ENCODE measurements at places on chromosomes 5 and 9. TPM values are rescaled to one million over a fixed set of nuclear protein-coding genes. Genes with fewer than 3 reads are reported as not detected.

The DIRAS2 gene
- total RNA-seq, result not detected

The IFNK gene
- total RNA-seq, result not detected

The TNC gene
- 0.90 TPM for total RNA-seq

The FOXD1 gene
- total RNA-seq, result 0.58 TPM

The COL15A1 gene
- total RNA-seq, result not detected

The NEURL1B gene
- total RNA-seq, result 0.10 TPM

DNA sequence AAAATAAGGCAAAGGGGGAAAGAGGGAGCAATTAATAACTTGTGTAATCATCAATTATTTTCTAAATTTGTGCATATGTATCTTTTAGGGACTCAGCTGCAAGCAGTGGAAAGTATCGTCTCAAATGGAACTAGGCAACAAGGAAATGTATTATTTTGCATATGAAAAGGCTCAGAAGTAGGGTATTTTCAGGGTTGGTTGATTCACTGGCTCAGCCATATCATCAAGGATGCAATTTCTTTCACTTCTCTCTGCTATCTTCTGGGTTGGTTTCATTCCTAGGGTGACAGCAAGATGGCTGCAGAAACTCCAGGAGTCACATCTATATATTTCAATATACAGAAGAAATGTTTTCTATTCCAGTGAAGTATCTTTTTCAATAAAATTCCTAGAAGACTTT, 509.8 kb downstream of the DMAC1 start:
- H3K4me1 ChIP-seq, result peaks cover 17% of the 10 kb centered on the region
- H3K4me3 ChIP-seq, result no peak overlapping the region
- peaks cover 23% of the 10 kb centered on the region for H3K27me3 ChIP-seq
- H3K36me3 ChIP-seq, result peaks cover 1% of the 10 kb centered on the region
- no peak for DNase-seq

GRCh38 chr9:123657099-123657498, 272.8 kb downstream of the DENND1A start:
- no peak overlapping the region for H3K4me3 ChIP-seq
- H3K27ac ChIP-seq, result no peak overlapping the region
- H3K4me1 ChIP-seq, result no peaks in the 10 kb centered on the region
- no peaks in the 10 kb centered on the region for H3K27me3 ChIP-seq
- no peak for DNase-seq

DNA sequence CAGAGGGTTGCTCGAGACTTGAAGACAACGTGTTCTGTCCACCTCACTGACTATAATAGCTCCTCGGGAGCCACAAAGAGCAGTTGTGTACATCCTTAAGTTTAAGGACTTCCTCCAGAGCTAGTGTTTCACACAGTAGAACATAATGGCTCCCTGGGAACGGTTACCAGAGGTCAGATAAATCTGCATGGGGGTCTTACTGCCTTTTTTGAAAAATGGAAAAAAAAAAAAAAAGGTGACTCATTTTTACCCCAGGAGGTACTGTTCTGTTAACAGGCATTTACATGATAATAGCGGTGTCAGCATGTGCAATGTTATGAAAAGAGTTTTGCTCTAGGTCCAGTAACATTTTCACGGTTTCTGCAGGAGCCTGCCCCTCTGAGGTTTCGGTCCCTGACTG, 498.9 kb upstream of the WWC1 start:
- no peak for DNase-seq
- no peak overlapping the region for H3K27ac ChIP-seq
- no peaks in the 10 kb centered on the region for H3K4me1 ChIP-seq
- no peaks in the 10 kb centered on the region for H3K36me3 ChIP-seq

DNA sequence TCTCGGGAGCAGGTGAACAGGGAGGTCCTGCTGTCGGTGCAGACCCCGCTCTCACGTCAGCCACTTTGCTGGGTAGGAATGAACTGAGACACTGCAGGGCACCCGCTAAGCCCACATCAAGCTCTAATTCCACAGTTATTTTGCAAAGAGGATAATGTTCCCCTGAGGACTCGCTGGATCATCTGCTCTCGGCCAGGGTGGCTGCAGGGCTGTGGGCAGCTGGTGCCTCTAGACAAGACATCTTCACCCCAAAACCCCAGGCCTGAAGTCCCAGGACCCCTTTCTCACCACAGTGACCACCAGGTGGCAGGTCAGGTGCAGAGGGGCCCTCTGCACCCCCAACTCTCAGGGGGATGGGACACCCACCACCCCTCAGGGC, 135.1 kb upstream of the PPP1R26 start:
- no peaks in the 10 kb centered on the region for H3K4me1 ChIP-seq
- DNase-seq, result no peak
- no peak overlapping the region for H3K27ac ChIP-seq
- peaks cover 9% of the 10 kb centered on the region for H3K27me3 ChIP-seq
- no peak overlapping the region for H3K4me3 ChIP-seq

- H3K27me3 ChIP-seq, result peaks cover 9% of the 10 kb centered on the region
- no peak overlapping the region for H3K27ac ChIP-seq
- no peak for DNase-seq
- H3K4me1 ChIP-seq, result no peaks in the 10 kb centered on the region
Observed at GRCh38 chr9:16575986-16576245, 294.6 kb downstream of the BNC2 start.

DNA sequence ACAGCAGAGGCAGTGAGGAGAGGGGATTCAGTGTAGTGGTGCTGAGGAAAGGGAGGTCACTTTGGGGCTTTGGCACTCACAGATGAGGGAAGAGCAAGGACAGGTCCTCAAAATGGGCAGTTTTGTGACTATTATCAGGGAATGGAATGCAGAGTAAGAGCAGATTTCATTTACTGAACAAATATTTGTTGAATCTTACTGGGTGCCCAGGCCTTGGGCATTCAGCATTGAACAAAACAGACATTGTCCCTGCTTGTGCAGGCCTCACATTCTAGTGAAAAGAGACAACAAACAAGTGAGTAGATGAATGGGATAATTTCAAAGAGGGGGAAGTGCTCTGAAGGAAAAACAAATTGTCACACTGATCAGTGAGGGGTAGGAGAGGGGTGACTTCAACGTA, 404.1 kb downstream of the DMRT2 start:
- peaks cover 4% of the 10 kb centered on the region for H3K4me1 ChIP-seq
- no peaks in the 10 kb centered on the region for H3K27me3 ChIP-seq
- H3K4me3 ChIP-seq, result no peak overlapping the region
- H3K36me3 ChIP-seq, result no peaks in the 10 kb centered on the region
- no peak overlapping the region for H3K27ac ChIP-seq

DNA sequence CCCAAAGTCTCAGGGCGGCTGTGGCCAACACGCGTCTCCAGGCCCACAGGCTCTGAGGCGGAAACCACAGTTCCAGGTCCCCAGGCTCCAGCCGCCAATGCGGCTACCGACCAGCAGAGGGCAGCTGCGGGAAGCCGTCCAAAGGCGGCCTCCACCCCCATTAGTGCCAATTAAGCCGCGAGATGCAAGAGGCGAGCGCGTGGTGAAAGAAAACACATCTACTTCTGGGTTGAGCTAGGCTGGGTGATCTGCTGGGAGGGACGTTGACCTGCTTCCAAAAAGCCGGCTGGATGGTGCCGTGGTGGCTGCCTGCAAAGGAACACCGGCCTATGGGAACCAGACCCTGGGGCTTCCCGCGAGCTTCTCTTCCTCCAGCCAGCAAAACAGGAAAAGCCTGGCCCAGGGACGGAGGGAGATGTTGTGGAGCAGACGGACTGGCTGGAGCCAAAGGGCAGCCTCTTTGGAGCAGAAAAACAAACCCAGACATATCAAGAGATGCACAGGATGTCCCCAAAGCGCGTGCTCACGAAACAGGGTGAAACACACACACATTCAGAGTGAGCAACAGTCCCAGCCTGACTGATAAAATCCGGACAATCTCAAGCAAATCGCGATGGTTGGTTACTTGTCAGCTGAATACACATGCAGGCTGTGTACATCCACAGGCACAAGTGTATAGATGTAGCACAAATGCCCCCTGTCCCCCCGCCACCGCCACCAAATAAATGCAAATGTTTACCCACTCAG, 187.1 kb upstream of the BRINP1 start:
- DNase-seq, result peak; percentile 58
- H3K27ac ChIP-seq, result no peak overlapping the region
- no peaks in the 10 kb centered on the region for H3K4me1 ChIP-seq
- no peaks in the 10 kb centered on the region for H3K36me3 ChIP-seq

DNA sequence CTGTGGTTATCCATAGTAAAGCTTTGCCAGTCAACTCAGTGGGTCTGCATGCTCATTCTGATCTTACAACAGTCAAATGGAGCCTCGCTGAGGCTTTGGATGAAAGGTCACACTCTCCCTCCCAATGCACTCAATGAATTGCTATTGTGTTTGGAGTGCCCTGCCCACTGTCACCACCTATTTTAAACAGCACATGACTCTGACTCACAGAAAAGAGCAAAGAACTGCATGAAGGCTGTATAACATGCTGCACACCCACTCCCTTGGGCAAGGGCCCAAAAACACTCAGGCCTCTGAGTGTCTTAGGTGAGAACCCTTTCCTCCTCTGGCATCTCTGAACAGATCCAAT, 118.7 kb upstream of the CCDC112 start:
- peaks cover 3% of the 10 kb centered on the region for H3K4me1 ChIP-seq
- H3K27me3 ChIP-seq, result peaks cover 3% of the 10 kb centered on the region
- H3K27ac ChIP-seq, result no peak overlapping the region
- DNase-seq, result no peak
- no peaks in the 10 kb centered on the region for H3K36me3 ChIP-seq
- no peak overlapping the region for H3K4me3 ChIP-seq

GRCh38 chr5:68431186-68431585, 215.6 kb downstream of the PIK3R1 start:
- peaks cover 61% of the 10 kb centered on the region for H3K4me1 ChIP-seq
- no peak for DNase-seq
- H3K27ac ChIP-seq, result peak overlapping the region; percentile 25
- H3K27me3 ChIP-seq, result no peaks in the 10 kb centered on the region
- no peak overlapping the region for H3K4me3 ChIP-seq

DNA sequence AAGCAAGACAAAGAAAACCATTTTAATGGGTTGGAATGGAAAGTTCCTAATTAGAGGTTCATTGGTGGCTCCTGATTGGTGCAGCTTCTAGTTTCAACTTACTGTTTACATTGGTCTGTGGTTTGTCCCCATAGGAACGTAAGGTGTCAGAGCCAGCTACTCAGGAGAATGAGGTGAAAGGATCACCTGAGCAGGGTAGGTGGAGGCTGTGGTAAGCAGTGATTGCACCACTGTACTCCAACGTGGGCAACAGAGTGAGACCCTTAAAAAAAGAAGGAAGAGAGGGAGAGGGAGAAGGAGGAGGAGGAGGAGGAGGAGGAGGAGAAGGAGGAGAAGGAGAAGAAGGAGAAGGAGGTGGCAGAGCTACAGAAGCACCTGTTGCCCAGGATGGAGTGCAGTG, 30.4 kb downstream of the KCNIP1 start:
- no peak overlapping the region for H3K4me3 ChIP-seq
- no peaks in the 10 kb centered on the region for H3K36me3 ChIP-seq
- peak; percentile 10 for DNase-seq
- peaks cover 22% of the 10 kb centered on the region for H3K27me3 ChIP-seq
- H3K27ac ChIP-seq, result no peak overlapping the region

- H3K27ac ChIP-seq, result no peak overlapping the region
- no peaks in the 10 kb centered on the region for H3K27me3 ChIP-seq
- no peak overlapping the region for H3K4me3 ChIP-seq
- peaks cover 9% of the 10 kb centered on the region for H3K4me1 ChIP-seq
- H3K36me3 ChIP-seq, result no peaks in the 10 kb centered on the region
Observed at GRCh38 chr5:151660616-151661495, 25.9 kb downstream of the SPARC start.

DNA sequence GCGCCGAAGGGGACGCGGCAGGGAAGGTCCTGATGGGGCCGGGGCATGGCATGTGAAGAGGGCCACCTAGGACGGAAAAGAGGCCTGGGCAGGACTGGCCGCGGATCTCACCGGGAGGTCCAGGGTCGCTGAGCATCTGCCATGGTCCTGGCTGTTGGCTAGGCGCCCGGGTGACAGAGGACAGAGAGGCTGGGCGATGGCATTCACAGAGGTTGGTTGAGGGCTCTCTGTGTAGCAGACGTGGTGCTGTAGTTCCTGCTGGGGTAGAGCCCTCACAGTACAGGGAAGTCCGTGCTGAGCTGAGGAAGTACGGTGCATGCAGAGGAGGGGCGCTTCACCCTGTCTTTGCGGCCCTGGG, 427 bp downstream of the PCYOX1L start:
- peak overlapping the region; percentile 85 for H3K27ac ChIP-seq
- H3K4me1 ChIP-seq, result peaks cover 55% of the 10 kb centered on the region
- peak; percentile 23 for DNase-seq
- H3K36me3 ChIP-seq, result peaks cover 43% of the 10 kb centered on the region
- no peaks in the 10 kb centered on the region for H3K27me3 ChIP-seq

DNA sequence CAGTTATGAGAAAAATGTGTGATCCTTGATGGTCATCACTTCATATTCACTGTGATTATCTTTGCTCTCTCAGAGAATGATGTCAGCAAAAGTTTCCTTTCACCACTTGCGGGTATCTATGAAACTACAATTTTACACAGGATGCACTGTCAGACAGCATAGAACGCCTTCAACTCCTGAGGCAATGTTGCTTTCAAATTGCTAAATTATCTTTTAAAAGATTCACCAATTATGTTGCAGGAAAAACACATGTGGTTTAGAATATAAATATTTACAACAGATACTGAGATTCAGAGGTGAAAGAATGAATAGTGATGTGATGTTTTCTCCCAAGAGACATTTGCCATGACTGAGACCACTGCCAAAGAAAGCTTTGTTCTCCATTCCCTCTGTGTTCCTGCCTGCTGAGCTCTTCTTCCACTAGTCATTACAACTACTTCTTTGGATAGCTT, 879.8 kb upstream of the DMAC1 start:
- no peaks in the 10 kb centered on the region for H3K36me3 ChIP-seq
- peaks cover 4% of the 10 kb centered on the region for H3K27me3 ChIP-seq
- no peaks in the 10 kb centered on the region for H3K4me1 ChIP-seq
- no peak overlapping the region for H3K27ac ChIP-seq

DNA sequence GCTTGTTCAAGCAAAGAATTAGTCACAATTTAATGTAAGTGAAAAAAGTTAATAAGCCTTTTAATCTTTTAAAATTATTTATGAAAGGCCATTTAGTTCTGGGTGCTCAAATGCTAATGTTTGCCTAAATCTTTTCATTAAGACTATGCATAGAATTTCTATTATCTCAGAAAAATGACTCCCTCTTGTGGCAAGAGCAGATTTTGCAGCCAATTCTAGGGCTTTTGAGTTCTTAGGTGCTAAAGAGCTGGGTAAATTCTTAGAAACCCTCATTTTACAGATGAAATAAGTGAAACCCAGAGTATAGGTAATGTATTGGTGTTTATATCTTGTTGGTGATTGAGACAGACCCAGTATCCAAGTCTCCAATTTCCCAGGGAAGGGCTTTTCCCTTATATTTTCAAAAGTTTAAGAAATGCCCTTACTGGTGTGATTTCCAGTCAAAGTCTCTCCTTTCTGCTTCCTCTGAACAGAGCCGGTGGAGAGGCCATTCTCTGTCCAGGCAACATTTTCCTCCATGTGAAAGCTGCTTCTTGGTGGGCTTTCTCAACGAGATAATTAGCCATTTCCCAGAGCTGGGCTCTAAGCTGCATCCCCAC, 24.1 kb upstream of the PCSK5 start:
- no peak overlapping the region for H3K27ac ChIP-seq
- peaks cover 2% of the 10 kb centered on the region for H3K36me3 ChIP-seq
- DNase-seq, result peak; percentile 29
- peaks cover 24% of the 10 kb centered on the region for H3K4me1 ChIP-seq
- H3K27me3 ChIP-seq, result no peaks in the 10 kb centered on the region
- H3K4me3 ChIP-seq, result no peak overlapping the region

All from activated naive CD8-positive, alpha-beta T cell treated with anti-CD3 and anti-CD28 coated beads for 36 hours (primary cell).